ENCODE measurements at places on chromosomes 16 and 17.

GRCh38 chr17:21215935-21216334, 2.0 kb upstream of the TMEM11 start:
- no peak for DNase-seq

DNA sequence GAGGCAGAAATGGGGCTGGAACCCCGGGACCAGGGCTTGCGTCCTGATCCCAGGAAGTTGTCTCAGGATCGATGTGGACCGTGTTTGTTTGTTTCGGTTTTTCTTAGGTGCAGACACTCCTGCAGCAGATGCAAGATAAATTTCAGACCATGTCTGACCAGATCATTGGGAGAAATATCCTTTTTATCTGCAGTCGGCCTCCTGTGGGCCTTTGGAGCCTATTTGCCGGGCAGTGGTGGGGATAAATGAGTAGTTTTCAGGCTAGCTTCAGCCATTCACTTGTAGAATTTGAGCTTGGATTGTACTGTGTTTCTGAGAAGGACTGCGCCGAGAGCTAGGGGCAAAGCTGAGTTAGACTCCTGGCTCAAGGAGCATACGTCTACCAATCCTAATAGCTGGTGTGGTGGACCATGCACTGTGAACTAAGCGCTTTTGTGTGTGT, 816 bp downstream of the HSBP1 start:
- DNase-seq: no peak

- no peak for DNase-seq
These were observed 42.4 kb downstream of the TOM1L2 start for GRCh38 chr17:17929655-17930380.

DNA sequence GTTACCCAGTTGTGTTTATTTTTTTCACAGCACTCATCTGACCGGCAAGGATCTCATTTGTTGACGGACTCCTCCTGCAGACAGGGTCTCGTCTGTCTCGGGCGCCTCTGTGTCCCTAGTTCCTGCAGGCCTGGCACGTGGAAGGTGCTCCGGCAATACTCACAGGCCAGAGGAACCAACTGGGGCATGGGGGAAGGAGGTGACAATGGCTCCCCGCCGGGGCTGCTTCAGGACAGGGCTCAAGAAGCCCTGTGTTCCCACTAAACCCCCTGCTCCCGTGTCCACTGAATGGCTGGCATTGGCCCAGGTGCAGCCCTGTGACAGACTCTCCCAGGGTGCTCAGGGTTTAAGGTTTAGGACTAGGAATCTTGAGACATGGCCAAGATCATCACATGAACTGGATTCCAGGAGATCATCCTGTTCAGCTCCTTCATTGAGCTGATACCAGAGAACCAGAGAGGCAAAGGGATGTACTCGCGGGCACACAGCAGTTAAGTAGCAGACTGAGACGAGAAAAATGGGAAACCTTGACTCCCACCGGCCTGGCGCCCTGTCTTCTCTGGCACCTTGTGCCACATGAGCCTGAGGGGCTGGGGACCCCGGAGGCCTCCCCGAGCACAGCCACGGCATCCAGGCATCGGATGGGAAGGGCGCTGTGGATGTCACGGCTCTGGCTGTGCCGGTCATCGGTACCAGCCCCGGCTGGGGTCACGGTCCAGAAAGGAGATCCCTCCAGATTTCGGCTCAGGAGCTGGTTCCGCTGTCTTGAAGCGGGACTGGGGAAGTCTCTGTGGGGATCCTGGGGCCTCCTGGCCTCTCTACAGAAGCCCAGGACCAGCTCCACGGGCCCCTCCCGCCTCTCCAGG, 29.0 kb downstream of the TIMM22 start:
- DNase-seq: no peak

- no peak for DNase-seq
These were observed 19.4 kb downstream of the SLC47A1 start for GRCh38 chr17:19553036-19553435.

- DNase-seq: no peak
These were observed 42.7 kb downstream of the ATF7IP2 start for GRCh38 chr16:10428433-10429168.

GRCh38 chr16:8293413-8293812, 296.9 kb downstream of the TMEM114 start:
- DNase-seq: no peak

GRCh38 chr16:82626791-82627261, at the start of gene CDH13:
TSS of gene CDH13 (plus strand) at chr16:82626969.
- no peak for DNase-seq

DNA sequence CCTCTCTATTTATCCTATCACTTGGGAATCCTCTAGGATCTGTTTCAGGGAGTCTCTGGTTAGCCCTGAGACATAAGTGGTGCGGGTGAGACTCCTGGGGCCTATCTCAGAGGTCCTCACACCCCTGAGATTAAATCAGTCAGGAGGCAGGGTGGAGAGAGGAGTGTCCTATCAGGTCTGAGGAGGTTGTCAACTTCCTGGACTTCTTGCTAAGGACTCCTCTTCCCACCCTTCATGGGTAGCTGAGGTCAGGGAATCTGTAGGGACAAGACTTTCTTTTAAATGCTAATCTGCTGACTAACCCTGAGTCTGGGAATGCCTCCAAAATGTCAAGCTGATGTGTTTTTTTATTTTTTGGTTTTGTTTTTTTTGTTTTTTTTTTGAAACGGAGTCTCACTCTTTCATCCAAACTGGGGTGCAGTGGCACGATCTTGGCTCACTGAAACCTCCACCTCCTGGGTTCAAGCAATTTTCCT, 6.6 kb upstream of the ARMC5 start:
- DNase-seq: no peak

GRCh38 chr17:1032391-1032790, 35.5 kb downstream of the TIMM22 start:
- no peak for DNase-seq

GRCh38 chr16:12558641-12559040, 245.0 kb downstream of the CPPED1 start:
- DNase-seq: no peak

DNA sequence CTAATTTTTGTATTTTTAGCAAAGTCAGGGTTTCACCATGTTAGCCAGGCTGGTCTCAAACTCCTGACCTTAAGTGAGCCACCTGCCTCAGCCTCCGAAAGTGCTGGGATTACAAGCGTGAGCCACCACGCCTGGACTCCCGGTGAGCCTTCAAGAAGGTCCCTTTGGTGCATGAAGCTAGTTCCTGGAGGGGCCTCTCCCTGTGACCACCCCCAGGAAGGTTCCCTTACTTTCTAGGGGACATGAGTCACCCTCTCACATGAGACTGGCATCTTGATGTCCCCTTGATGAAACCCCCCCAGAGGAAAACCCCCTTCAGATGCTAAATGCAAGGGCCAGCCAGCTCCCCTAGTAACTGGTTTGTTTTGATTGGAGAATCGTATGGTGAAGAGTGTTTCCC, 12.8 kb downstream of the CARHSP1 start:
- no peak for DNase-seq

GRCh38 chr17:47719411-47720152, 13.5 kb upstream of the TBX21 start:
- DNase-seq: no peak

DNA sequence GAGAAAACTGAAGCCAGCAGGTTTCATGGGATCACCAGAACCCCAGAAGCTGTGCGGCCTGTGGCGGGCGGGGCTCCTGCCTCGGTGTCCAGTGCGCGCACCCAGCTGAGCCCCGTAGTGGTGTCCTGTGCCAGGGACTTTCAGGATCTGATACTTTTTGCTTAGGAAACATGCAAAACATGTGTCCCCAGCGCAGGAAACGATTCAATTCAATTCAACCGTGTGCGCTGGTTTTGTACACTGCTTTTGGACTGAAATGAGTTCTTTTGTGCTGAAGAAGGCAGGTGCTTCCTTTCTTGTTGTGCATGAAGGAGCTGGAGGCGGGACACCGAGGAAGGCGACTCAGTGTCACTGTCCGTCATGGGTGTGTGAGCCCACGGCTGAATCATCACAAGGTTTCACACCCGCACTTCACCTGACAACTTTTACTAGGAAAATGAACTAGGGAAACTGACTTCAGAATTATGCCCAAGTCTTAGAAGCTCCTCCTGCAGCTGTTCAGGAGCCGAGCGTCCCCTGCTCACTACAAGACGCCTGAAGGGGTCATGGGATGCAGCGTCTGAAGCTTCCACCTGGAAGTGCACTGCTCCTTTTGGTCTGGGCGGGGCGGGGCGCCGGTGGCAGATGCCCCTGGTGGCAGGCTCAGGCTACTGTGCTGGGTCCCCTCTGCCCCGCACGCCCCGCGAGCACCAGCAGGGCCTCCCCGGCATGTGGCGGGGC, 31.4 kb upstream of the ZNF750 start:
- DNase-seq: peak; percentile 86

DNA sequence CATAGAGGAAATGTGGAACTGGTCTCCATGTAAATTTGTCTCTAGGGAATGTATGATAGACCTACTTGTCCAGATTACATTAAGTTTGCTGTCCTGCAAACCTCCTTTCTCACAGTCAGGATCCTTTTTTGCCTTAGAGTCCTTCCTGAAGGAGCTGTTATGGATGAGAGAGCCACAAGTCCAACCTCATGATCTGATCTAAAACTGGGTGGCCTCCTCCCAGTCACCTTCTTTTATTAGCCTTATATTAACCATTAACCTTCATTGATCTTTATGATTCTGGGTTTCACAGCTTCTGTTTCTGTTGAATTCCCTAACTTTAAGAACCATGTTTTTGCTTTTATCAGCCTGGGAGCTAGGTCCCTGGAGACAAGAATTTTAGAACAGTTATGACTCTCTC, 64.1 kb downstream of the NEUROD2 start:
- DNase-seq: no peak

DNA sequence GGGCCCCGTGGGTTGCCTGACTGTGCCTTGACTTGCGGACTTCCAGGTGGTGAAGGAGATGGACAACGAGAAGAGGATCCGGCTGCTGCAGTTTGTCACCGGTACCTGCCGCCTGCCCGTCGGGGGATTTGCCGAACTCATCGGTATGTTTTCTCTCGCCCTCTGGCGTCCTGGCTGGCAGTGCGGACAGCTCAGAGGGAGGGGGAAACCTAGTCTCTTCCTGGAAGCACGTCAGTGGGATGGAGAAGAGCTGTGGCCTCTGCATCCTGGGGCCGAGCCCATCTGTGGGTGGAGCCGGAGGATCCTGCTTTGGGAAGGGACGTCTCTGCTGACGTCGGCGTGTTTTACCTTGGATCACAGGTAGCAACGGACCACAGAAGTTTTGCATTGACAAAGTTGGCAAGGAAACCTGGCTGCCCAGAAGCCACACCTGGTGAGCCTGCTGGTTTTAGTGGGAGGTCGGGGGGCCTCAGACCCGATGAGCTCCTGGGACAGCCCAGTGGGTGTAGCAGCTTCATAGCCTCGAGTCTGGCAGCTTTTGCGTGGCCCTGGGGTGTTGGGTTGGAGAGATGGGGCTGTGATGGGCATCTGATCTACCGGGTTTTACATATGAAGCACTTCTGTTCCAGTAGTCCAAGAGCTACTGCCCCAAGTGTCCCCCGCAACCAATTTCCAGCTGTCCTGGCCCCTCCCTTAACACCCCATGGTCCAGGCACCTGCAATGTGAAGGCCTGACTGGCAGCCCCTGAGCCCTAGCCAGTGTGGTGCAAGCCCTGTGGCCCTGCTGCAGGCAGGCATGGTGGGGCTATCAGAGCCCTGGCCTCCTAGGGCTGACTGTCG, 11.9 kb upstream of the CLEC18A start:
- no peak for DNase-seq

- DNase-seq: no peak
These were observed 410.2 kb upstream of the PSMD7 start for GRCh38 chr16:73886426-73886825.

GRCh38 chr16:8717469-8717868, 43.1 kb downstream of the ABAT start:
- DNase-seq: no peak

DNA sequence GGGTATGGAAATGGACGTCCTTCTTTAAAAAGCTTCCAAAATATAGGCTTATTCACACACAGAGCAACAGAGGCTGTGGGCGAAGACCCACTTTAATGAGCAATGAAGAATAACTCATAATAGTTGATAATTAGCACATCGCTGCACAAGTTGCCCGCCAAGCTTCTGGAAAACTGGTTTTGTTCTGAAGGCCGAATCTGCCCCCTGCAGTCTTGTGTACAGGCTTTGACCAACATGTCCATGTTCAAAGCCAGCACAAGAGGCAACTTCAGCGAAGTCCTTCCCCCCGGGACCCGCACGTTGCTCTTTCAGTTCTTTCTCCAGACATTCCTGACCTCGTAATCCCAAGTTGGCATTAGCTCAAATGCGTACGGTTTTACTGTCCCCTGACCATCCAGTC, 73.3 kb downstream of the IRX5 start:
- no peak for DNase-seq

- no peak for DNase-seq
These were observed 28.6 kb downstream of the TPPP3 start for GRCh38 chr16:67364600-67365235.

- peak; percentile 62 for DNase-seq
These were observed 9.3 kb downstream of the NUBP1 start for GRCh38 chr16:10752843-10753523.

GRCh38 chr16:58027161-58027915, 1.8 kb downstream of the MMP15 start:
- DNase-seq: no peak

- no peak for DNase-seq
These were observed 103.5 kb downstream of the ABCC1 start for GRCh38 chr16:16052916-16053315.

- DNase-seq: no peak
These were observed 15.1 kb upstream of the UTP6 start for GRCh38 chr17:31916491-31917064.

DNA sequence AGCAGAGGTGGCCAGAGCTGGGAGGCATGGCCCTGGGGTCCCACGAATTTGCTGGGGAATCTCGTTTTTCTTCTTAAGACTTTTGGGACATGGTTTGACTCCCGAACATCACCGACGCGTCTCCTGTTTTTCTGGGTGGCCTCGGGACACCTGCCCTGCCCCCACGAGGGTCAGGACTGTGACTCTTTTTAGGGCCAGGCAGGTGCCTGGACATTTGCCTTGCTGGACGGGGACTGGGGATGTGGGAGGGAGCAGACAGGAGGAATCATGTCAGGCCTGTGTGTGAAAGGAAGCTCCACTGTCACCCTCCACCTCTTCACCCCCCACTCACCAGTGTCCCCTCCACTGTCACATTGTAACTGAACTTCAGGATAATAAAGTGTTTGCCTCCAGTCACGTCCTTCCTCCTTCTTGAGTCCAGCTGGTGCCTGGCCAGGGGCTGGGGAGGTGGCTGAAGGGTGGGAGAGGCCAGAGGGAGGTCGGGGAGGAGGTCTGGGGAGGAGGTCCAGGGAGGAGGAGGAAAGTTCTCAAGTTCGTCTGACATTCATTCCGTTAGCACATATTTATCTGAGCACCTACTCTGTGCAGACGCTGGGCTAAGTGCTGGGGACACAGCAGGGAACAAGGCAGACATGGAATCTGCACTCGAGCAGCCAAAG, 2.3 kb downstream of the CSF3 start:
- DNase-seq: no peak

DNA sequence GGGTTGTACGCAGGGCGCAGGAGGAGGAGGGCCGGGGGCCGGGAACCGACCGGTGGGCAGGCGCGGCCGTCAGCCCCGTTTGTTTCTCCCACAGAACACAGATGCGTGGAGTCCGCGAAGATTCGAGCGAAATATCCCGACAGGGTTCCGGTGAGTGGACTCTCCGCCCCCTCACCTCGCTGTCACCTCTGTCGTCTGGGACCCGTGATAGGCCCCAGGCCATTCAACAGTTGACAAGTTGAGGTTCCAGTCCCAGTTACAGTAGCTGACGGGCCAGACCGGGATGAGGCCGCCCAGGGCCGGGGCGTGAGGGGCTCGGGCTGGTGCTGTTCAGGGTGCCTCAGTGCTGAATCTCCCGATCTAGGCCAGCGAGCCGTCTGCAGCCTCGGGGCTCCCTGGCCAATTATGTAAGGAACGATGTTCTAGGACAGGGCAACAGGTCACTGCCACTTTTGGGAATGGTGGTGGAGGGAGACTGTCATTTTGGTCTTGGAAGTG, 628 bp downstream of the GABARAPL2 start:
- DNase-seq: peak; percentile 24
